Calu3 (cell line): ENCODE measurements at places on chromosomes 16 and 17. TPM values are rescaled to one million over a fixed set of nuclear protein-coding genes. Genes with fewer than 3 reads are reported as not detected.

SCGB1C2 gene
- not detected in 2 replicates for total RNA-seq

NLGN2 gene
- total RNA-seq, result 13.9 and 14.6 TPM in 2 replicates

EDC4 gene
- total RNA-seq, result 85.8 and 88.1 TPM in 2 replicates

SLC35G6 gene
- not detected in 2 replicates for total RNA-seq

- DNase-seq, result no peak
Observed at GRCh38 chr16:46927273-46927672, 43.1 kb downstream of the GPT2 start.

DNA sequence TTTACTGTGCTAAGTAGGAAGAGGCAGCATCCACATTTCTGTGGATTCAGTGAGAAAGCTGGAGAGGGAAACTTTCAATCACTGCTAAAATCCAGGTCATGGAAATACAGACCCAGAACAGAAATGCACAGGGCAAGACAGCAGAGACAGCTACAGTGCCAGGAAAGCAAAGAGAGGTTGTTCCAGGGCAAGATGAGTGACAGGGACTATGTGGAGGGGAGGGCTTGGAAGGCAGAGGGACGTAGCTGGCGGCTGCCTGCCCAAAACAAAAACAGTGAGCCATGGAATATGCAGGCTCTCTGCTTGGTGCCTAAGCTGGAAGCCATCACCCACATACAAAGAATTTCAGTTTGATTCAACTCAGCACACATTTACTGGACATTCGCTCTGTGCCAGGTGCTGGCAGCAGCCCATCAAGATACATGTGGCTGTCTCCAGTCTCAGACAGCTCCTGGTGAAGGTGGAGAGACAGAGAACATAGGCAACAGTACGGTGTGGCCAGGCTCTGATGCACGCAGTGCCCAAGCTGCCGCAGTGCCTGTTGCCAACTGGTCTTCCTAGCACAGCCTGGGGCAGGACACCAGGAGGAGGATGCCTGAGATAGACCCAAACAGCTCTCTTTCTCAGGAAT is 88.7 kb downstream of the AIPL1 start:
- no peak for DNase-seq

DNA sequence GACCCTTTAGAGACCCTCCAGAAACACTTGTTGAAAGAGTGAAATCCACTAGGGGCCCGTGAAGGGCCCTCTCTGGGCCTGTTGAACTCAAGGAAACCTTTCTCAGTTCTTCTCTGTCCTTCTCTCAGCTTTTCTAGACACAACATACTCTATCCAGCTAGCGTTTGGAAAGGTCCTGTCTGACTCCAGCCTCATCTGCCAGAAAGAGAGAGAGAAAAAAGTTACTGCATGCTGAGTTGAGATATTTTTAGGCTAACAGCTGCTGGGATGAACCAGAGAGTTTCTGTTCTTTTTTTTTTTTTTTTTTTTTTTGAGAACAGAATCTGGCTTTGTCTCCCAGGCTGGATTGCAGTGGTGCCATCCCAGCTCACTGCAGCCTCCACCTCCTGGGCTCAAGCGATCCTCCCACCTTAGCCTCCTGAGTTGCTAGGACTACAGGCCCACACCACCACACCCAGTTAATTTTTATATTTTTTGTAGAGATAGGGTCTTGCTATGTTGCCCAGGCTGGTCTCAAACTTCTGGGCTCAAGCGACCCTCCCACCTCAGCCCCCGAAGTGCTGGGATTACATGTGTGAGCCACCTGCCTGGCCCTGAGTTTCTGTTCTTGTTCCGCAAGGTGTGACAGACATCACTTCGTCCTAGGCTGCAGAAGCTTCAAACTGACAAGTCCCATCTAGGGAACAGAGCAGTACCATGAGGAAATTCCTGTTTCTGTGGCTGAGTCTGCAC is 14.9 kb upstream of the TEX2 start:
- DNase-seq, result no peak

- peak; percentile 40 for DNase-seq
Observed at GRCh38 chr16:56424791-56425438, 430 bp downstream of the AMFR start.

- no peak for DNase-seq
Observed at GRCh38 chr17:74870512-74870911, 2.3 kb downstream of the FDXR start.

DNA sequence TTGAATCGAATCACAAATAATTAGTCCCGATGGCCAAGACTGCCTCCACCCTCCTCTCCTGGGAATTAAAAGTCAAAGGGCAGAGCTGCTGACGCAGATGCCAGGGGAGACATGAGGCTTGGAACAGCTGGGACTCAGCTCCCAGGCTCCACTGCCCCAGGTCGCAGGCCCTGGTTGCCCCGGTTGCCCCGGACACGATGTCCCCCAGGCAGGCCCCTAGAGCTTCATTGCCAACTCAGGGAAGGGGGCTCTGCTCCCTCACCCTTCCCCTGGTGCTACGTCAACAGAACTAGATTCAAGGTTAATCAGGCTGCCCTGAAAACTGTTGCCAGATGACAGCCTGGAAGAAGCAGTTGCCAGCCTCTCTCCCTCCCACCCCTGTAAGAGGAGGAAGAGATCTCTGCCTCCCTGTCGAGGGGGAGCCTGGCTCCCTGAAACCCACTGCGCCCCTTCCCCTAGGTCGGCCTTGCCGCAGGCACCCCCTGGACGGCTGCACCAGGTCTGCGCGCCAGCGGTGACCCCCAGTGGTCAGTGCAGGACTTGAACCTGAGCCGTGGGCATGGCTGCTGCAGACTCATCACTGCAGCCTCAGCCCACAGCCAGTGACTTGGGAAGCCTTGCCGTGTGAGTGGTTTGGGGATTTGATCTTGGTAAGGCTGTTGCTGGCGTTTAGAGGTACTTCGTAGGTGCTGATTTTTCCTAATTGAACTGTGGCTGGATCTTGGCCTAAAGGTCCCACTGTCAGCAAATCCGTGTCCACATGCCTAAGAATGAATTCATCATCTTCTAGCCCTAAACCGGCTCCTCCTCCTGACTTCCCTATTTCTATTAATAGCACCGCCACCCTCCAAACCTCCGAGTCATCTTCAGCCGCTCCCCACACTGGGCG is 84.1 kb upstream of the TOB1 start:
- DNase-seq, result peak; percentile 89

DNA sequence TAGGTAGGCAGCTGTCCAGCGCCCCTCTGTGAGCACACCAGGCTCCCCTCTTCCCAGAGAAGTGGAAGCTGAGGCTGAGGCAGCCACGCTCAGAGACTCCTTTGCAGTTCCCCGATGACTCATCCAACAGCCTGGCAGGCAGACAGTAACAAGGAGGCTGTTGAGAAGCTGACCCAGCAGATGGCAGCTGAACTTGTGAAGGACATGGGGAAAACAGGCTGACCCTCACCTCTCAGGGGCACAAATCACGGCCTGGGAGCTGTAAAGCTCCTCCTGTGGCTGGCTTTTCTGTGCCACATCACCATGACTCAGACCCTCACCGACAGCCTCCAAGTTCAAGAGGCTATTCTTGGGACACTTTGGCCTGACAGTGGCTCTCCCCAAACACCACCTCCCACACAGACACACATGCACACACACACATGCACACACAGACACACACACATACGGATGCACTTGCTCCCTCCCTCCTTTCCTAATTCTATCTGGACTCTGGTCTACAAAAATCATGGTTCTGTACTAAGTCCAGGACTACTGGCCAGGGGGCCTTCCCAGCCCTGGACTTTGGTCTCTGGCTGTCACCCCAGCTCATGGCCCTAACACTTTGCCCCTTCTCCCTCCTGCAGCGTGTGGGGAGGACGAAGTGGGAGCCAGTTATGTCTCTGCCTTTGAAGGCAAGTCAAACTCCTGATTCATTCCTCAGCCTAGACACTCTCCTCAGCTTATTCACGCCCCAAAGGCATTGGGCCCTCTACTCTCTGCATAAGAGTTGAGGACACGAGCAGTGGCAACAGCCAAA is 23.2 kb downstream of the MAP3K14 start:
- DNase-seq, result peak; percentile 81

DNA sequence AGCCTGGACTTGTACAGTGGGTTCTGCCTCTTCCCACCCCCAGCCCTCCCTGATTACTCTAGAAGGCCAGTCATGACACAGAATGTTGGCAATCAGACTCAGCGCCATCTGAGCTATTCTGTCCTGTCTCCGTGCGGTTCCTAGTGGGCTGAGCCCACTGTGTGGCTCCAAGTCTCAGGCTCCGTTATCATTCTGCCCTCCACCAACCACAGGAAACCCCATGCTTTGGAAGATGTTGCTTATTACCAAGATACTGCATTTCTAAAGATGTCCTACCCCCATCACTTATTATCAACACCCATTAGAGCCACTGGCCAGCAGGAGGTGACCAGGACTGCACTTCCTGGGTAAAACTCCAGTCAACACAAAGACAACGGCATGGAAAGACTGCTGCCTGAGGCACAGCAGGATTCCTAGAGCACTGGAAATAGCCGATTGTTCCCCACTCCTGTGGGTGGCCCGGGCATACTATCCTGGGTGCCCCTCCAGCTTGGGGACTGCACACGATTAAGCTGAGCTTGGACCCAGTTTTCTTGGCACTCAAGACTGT is 133.6 kb downstream of the AATF start:
- DNase-seq, result no peak

DNA sequence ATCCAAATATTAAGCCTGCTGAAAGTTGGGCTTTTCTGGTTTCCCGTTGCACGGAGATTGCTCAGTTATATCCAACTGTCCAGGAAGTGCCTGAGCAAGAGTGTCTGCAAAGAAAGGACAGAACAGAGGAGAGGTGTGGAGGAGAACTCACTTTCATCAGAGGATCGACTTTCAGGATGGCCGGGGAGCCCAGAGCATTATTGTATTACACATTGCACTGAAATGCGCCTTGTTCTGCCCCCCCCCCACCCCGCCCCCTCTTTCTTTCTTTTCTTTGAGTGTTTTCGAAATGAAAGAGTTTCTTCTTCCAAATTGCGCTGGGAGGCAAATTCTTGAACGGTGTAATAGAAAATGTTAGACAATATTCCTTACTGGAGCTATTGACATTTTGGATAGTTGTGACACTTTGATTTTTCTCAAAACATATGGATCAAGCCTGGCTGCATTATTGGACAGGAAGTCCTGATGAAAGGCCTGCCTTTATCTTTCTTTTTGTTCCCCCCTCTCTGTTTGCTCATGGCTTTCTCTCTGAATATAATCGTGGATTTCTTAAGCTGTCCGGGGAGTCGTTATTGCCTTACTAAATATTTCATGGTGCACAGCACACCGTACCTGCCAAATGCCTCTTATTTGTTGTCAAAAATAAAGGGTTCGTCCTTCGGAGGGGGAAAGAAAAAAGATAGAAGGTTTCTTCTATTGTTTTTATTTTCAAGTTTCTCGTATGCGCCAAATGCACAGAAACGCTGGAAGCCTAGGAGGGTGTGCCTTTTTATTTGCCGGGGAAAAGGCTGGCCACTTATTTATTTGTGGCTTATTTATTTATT is 110.8 kb downstream of the IRX3 start:
- DNase-seq, result no peak

GRCh38 chr16:62035115-62036092 is 834 bp downstream of the CDH8 start:
- DNase-seq, result no peak

GRCh38 chr16:777826-778225 is 10.4 kb downstream of the RPUSD1 start:
- DNase-seq, result no peak

DNA sequence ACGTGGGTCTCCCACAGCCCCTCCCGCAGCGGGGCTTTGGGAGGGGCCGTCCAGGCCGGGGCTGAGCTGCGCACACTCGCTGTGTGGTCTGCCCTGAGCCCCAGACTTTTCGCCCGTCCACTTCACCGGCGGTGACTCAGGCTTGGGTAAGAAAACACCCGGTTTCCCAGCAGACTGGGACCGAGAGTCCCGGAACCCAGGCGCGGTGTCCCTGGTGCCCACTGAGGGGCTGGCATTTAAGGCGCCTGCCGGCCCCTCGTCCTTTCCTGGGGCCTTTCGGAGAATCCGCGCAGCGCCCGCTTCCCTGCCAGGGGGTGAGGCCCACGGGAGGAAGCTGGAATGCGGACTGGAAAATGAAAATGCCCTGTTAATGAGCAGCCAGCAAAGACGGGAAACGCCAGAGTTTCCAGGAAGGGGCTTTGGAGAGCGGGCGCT is 100.3 kb downstream of the C16orf95 start:
- no peak for DNase-seq

GRCh38 chr17:78379131-78379491 is 662 bp downstream of the PGS1 start:
- DNase-seq, result no peak

DNA sequence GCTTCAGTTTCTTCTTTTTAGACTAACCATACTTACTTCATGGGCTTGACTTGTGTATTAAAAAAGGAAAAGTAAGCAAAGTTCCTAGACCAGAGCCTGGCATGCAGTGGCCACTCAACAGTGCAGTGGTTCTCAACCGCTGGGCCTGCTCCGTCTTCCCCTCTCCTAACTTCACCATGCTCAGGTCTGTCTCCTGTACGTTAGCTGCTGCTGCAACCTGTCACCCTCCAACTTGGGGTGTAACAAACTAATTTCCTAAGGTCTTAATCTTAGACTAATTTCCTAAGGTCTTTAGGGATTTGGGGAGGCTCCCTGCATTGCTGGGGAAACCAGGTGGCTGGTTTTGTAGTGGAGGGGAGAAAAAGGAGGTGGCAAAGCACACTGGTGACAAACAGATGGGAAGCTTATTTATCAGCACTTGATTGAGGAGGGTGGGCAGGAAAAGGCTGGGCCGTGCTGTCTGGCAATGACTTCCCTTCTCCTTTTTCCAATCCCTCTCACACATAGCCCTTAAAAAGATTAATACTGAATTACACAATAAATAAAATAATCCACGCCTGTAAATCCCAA is 2.2 kb upstream of the ARL4D start:
- DNase-seq, result no peak
